ENCODE measurements at places on chromosomes 7 and 10.
A peak's percentile ranks its signal among the peaks of the same experiment; 100 is the strongest.

- no peak for DNase-seq
Measured at GRCh38 chr7:157280216-157280841, 56.5 kb upstream of the DNAJB6 start.

GRCh38 chr7:15557686-15558085 lies 4.1 kb downstream of the AGMO start:
- no peak for DNase-seq

GRCh38 chr7:143906895-143907294 lies 4.9 kb upstream of the TCAF1 start:
- no peak for DNase-seq

DNA sequence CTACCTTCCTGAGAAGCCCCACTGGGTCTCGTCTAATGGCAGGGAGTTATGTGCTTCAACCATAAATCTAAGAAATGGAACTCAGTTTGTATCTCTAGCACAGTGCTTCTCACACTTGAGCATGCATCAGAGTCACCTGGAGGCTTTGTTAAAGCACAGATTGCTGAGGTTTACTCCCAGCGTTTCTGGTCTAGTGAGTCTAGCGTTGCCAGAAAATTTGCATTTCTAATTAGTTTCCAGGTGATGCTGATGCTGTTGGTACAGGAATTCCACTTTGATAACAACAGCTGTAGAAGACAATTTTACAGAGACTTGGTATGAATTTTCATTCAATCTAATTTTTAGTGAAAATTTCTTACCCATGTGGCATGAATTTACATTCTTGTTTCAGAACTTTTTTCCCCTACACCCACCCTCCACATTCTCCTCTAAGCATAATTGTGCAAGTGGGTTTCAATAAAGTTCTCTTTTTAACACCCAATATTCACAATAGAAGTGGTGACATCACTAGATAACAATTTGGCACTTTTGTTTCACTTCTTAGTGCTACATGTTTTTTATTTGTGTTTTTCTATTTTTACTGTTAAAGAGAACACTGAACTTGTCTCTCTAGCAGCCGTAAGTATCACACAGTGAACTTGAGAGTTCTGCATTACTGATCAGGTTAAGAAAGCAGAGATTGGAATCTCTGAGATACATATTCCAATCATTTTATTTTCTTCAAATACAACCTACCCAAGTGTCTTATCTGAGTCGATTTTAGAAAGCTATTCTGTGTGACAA lies 48.4 kb upstream of the BET1 start:
- DNase-seq: no peak

DNA sequence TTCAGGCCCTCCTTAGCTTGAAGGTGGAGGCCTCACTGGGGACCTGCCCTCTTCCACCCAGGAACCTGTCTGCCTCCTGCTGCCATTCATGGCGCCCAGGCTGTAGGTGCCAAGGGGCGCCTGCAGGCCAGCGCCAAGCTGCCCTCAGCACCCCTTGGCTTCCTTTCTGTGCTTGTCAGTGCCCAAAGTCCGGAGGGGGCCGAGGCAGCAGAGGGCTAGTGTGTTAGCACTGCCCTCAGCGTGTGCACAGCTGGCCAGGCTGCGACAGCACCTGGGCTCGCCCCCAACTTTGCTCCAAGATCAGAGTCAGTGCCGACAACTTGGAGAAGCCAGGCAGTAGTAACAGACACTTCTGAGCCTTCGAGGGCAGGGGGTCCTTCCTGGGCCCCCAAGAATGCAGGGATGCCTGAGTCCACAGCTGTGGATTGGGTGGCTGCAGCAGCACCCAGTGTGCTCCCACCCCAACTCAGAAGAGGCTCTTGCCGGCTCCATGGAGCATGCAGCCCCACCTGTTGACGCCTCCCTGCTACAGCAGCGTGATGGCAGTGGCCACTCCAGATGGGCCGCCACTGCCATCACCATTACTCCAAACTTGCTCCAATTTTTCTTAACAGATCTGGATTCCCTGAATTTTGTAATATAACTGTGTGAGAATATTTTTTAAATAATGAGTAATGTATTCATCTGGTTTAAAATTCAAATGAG lies 41.7 kb downstream of the CACUL1 start:
- DNase-seq: no peak

DNA sequence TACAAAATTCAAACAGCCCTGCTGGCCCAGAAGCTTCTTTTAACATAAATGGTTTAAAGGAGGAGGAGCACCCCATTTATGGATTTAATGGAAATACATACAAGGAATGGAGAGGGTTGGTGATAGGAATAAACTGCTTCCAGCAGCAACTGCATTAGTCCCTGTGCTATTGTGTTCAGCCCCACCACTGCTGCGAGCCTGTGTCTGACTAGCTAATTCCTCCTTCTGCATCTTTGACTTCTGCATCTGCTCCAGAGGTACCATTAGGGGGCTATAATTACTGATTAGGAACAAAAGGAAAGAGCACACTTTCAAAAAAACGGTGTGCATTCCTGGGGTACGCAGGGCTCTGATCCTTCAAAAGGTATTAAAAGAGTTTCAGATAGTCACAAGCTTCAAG lies 24.8 kb downstream of the CDCA7L start:
- DNase-seq: no peak

- no peak for DNase-seq
Measured at GRCh38 chr10:88467835-88468485, 115.2 kb downstream of the RNLS start.

DNA sequence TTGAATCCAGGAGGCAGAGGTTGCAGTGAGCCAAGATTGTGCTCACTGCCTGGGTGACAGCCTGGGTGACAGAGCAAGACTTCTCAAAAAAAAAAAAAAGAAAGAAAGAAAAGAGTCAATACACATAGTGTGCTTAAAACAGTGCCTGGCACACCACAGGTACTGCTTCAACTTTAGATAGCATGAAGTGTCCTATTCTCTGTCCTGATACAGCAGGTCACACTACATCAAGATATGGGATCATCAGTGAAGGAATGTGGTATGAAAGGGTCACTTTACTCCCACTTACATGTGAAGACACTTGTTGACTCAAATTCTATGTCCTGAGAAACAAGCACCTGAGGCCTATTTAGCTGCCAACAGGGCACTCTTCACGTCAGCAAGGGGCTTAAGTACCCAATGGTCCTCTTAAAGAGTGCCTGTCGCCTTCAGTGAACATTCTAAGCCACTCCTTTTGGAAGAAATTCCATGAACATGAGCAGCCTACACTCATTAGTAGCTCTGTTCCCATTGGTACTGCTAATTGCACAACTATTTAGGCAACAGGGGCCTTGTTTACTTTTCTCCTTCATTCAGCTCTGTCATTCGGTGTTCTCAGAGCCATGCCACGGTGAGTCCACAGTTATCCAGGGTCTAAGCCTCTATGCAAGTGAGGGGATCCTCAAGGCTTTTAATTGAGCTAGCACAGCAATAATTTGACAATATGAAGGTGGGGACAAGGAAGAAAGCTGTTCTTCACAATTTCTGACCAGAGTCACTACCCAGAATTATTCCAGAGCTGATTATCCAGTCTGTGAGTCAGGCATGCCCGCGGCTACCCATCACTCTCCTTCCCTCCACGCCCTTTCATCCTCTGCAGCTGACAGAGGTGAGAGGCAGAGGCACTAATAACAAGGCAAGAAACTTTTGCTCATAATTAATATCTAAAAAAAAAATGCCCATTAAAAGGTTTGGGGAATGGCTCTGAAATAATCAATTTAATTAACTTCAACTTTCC lies 56.6 kb upstream of the PTN start:
- no peak for DNase-seq

- no peak for DNase-seq
Measured at GRCh38 chr7:38541440-38541839, 89.7 kb downstream of the AMPH start.

DNA sequence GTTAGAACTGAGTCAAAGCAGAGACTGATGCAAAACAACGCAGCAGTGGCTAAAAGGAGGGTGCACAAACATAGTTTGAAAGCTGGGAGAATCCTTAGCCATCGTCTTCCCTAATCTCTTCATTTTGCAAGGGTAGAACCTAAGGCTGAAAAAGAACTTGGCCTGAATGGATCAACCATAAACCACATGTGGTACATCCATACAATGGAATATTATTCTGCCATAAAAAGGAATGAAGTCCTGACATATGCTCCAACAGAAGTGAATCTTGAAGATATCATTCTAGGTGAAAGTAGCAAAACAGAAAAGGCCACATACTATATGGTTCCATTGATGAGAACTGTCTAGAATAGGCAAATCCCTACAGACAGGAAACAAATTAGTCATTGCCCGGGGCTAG lies 330.3 kb upstream of the NPVF start:
- DNase-seq: no peak

- DNase-seq: no peak
Measured at GRCh38 chr7:130114776-130115175, 44.4 kb downstream of the KLHDC10 start.

- DNase-seq: peak; percentile 46
Measured at GRCh38 chr7:96321658-96322372, at the start of gene SLC25A13. SLC25A13 (minus strand) TSS chr7:96322098; CDS start chr7:96321956, 142 bp downstream.

- no peak for DNase-seq
Measured at GRCh38 chr7:69756235-69756634, 158.0 kb downstream of the AUTS2 start.

DNA sequence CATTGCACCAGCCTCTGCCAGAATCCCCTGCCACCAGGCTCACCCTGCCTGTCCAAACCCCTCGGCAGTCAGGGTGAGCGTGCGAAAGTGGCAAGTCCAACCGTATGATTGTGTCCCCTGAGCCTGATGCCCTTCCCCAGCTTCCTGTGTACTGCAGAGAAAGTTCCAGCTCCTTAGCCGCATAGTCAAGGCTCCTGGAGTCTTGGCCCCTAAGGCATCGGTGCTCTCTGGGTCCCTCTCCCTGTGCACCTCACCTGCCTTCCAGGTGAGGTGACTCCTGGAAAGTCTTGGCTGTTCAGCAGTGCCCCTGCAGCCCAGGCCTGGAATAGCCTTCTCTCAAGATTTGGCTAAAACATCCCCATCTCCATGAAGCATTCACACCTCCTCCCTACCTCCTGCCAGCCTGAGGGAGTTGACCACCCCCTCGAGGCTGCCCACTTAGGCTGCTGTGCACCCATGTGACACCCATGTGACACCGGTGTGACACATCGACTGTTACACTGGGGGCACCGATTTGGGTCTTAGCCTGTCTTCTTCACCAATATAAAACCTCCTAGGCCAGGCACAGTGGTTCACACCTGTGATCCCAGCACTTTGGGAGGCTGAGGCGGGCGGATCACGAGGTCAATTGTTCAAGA lies 56.1 kb upstream of the ELN start:
- DNase-seq: no peak

DNA sequence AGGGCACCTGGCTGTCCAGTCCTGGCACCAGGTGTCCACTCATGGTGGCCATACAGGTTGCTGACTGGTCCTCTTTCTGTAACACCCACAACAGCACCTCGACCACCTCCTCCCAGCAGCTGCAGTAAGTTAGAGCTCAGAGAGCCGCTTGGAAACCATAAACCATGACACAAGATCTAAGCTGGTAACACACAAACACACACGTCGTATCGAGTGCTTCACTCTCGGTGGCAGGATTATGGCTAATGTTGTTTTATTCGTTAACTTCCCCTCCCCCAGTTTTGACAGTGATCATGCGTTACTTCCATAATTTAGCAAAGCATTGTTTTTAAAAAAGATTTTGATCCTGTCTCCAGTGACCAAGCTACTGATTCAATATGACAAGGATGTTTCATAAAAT lies 59.7 kb downstream of the CAMK2B start:
- no peak for DNase-seq

DNA sequence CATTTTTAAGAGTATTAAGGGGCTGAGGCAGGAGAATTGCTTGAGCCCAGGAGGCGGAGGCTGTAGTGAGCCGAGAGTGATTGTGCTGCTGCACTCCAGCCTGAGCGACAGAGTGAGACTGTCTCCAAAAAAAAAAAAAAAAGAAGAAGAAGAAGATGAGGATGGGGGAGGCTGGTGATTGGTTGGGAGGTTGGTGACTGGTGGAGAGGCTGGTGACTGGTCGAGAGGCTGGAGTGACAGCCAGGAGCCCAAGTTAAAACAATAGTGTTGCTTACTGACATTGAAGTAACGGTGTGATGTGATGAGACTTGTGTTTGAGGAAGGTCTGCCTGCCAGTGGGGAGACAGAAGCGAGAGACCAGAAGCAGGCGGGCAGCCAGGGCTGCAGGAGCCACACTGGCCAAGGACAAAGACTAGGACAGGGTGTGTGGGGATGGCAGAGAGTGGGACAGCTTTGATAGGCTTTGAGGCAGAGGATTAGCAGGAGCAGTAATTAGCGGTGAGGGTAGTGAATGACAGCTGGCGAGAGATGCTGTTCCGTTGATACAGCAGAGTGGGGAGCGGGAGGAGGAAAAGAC lies 4.9 kb downstream of the SRRT start:
- no peak for DNase-seq

GRCh38 chr10:1368842-1369171 lies 312.6 kb downstream of the WDR37 start:
- DNase-seq: no peak

DNA sequence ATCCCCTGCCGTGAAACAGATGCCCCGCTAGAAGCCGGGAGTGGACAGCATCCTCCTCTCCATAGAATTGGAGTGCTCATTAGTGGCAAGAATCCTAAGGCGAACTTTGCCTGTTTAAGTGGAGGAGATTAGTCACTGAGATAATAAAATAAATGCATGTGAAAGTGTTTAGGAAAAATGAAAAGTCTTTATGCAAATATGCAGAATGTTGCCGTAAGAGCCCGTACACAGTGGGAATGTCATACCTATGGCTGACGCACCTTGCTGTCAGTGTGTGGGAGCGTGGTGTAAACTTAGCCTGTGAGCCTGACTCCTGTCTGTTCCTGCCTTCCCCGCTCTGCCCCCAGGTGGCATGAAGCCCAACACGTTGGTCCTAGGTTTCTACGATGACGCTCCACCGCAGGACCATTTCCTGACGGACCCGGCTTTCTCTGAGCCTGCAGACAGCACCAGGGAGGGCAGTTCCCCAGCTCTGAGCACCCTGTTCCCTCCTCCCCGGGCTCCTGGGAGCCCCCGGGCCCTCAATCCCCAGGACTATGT lies 1.7 kb upstream of the TRIP6 start:
- no peak for DNase-seq

DNA sequence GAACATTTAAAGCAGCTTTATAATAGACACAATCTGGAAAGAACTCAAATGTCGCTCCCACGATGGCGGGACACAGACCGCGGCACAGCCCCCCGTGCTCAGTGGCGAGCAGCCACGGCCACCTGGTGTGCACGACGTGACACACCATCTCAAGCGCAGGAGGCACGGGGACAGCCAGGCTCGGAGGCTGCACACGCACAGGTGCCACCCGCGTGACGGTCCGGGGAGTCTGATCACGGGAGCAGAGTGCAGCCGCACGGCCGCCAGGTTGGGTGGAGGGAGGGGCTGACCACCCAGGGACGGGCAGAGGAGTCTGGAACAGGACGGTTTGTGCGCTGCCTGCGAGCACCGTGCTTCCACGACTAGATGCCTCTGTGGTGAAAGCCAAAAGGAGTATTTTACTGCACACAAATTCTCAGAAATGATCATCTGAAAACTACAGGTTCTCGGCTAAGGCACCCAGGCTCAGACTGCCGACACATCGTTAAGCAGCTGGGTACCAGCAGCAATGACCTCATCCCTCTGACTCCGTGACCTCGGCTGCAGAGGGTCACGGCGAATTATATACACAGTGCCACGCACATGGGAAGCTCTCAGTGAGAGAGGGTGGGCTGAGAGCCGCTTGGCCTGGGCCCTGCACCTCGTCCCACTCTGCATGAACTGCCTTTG lies 7.5 kb upstream of the GPER1 start:
- no peak for DNase-seq

- DNase-seq: no peak
Measured at GRCh38 chr7:136938476-136938875, 70.0 kb downstream of the CHRM2 start.

GRCh38 chr7:101676956-101677355 lies 47.9 kb upstream of the MYL10 start:
- no peak for DNase-seq

- DNase-seq: no peak
Measured at GRCh38 chr7:137458399-137458798, 114.9 kb upstream of the PTN start.
